Natural killer cell treated with Interleukin-12 subunit alpha and Interleukin-12 subunit beta and Interleukin-15 and Interleukin-18, amount 100 ng/mL, for 72 hours (primary cell): ENCODE measurements at places on chromosomes 16 and 17.
A peak's percentile ranks its signal among the peaks of the same experiment; 100 is the strongest.

- no peak for DNase-seq
- peaks cover 6% of the 10 kb centered on the region for H3K36me3 ChIP-seq
- peaks cover 13% of the 10 kb centered on the region for H3K4me1 ChIP-seq
- peak overlapping the region; percentile 13 for H3K27ac ChIP-seq
- no peak overlapping the region for H3K4me3 ChIP-seq
These were observed 30.8 kb downstream of the MAP3K3 start for GRCh38 chr17:63653050-63653449.

DNA sequence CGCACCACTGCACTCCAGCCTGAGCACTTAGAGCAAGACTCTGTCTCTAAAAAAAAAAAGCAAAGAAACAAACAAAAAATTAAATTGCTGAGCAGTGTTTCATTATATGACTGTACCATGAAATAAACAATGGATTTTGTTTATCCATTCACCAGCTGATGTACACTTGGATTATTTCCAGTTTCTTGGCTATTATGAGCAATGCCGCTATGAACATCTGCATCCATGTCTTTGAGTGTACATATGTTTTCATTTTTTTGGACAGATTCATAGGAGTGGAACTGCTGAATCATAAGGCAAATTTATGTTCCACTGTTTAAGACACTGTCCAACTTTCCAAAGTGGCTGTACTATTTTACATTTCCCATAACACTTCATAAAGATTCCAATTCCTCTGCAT is 8.0 kb downstream of the RNF157 start:
- H3K27me3 ChIP-seq, result peaks cover 3% of the 10 kb centered on the region
- H3K36me3 ChIP-seq, result peaks cover 20% of the 10 kb centered on the region
- DNase-seq, result no peak

DNA sequence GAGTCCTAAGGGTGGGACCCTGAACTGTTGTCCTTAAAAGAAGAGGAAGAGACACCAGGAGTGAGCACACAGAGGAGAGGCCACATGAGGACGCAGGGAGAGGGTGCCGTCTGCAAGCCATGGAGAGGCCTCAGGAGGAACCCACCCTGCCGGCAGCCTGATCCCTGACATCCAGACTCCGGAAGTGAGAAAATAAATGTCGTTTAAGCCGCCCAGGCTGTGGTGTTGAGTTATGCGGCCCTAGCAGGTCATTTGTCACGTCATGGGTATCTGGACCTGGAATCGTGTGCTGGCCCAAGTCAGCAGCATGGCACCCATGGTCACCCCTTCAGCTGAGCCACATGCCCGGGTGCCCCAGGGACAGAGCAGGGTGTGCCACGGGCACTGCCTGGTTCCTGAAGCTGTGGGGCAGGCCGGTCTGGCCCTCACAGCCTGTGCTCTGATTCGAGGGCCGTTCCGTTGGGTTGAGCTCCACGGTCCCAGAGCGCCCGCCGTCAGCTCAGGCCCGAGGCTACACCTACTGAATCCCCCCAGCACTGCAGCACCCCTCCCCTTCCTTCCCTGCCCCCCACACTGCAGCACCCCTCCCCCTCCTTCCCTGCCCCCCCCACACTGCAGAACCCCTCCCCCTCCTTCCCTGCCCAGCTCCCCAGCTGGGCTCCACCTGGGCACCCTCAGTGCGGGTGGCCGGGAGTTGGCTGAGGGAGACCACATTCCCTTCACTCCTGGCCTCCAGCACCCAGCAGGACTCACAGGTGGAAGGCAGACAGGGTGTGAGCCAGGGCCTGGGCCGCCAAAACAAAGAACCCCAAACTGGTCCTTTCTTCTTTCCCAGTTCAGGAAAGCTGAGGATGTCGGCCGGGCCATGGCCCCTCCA is 2.7 kb upstream of the CCDC57 start:
- peak overlapping the region; percentile 68 for H3K4me3 ChIP-seq
- no peaks in the 10 kb centered on the region for H3K27me3 ChIP-seq
- no peak for DNase-seq
- H3K36me3 ChIP-seq, result no peaks in the 10 kb centered on the region
- peak overlapping the region; percentile 93 for H3K27ac ChIP-seq
- H3K4me1 ChIP-seq, result peaks cover 40% of the 10 kb centered on the region

GRCh38 chr17:80969674-80970043 is 22.0 kb upstream of the CHMP6 start:
- no peak for DNase-seq
- H3K4me3 ChIP-seq, result no peak overlapping the region

GRCh38 chr17:82601447-82602000 is 46.7 kb downstream of the WDR45B start:
- peaks cover 15% of the 10 kb centered on the region for H3K4me1 ChIP-seq
- H3K4me3 ChIP-seq, result no peak overlapping the region
- H3K27me3 ChIP-seq, result no peaks in the 10 kb centered on the region

GRCh38 chr16:2498531-2499253 is 15.1 kb upstream of the ATP6V0C start:
- no peaks in the 10 kb centered on the region for H3K27me3 ChIP-seq
- DNase-seq, result no peak
- no peaks in the 10 kb centered on the region for H3K4me1 ChIP-seq
- no peak overlapping the region for H3K4me3 ChIP-seq

- H3K27me3 ChIP-seq, result no peaks in the 10 kb centered on the region
- no peaks in the 10 kb centered on the region for H3K4me1 ChIP-seq
- DNase-seq, result no peak
- H3K27ac ChIP-seq, result no peak overlapping the region
These were observed 227.2 kb upstream of the MON1B start for GRCh38 chr16:76963614-76964315.

DNA sequence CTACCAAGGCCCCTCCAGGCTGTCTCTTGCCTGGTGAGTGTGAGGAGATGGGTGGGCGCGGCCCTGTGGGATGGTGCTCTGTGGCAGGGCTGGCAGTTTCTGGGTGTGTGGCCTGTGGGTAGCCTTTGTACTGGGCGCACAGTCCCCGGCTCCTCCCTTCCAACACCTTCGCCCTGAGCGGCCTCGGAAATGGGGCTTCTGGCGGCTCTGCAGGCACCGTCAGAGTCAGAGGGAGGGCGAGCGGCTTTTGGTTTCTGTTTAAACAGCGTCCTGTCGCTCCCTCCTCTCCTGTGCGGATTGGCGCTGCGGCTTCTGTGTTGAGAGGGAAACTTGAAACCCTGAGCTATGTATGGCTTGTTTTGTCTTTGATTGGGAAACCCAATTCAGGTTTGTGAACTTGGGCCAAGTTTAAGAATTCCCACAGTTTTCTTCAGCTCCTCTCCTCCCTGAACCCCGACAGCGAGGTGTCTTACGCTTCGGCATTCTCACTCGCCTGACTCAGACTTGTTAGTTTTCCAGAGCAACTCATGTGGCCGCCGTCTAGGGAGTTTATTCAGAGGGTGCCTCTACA is 8.3 kb upstream of the ZNF750 start:
- H3K4me1 ChIP-seq, result peaks cover 17% of the 10 kb centered on the region
- peaks cover 10% of the 10 kb centered on the region for H3K36me3 ChIP-seq
- peak overlapping the region; percentile 50 for H3K27ac ChIP-seq

GRCh38 chr16:79602628-79603014 is 2.1 kb upstream of the MAF start:
- peaks cover 6% of the 10 kb centered on the region for H3K36me3 ChIP-seq
- peak overlapping the region; percentile 94 for H3K4me3 ChIP-seq
- peaks cover 34% of the 10 kb centered on the region for H3K4me1 ChIP-seq
- peaks cover 8% of the 10 kb centered on the region for H3K27me3 ChIP-seq
- peak overlapping the region; percentile 79 for H3K27ac ChIP-seq

GRCh38 chr17:77363821-77364361 is 223.1 kb downstream of the SEC14L1 start:
- no peak overlapping the region for H3K27ac ChIP-seq
- H3K36me3 ChIP-seq, result no peaks in the 10 kb centered on the region
- peaks cover 14% of the 10 kb centered on the region for H3K4me1 ChIP-seq
- H3K27me3 ChIP-seq, result no peaks in the 10 kb centered on the region

DNA sequence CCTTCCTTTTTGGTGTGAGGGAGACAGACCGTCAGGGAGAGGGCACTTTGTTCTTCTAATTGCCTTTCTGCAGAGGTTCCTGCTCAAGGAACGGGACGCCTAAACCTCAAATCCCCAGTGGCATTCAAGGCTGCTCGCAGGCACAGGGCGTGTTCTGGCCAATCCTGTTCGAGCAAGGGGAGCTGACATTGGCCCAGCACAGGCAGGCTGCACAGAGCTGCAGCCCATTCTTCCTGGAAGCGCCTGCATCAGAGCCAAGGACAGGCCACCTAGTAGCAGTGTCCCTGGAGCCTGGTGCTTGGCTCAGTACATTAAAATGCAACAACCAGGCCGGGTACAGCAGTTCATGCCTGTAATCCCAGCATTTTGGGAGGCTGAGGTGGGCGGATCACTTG is 72.2 kb upstream of the CREBBP start:
- H3K36me3 ChIP-seq, result no peaks in the 10 kb centered on the region
- H3K4me3 ChIP-seq, result no peak overlapping the region
- no peak overlapping the region for H3K27ac ChIP-seq

DNA sequence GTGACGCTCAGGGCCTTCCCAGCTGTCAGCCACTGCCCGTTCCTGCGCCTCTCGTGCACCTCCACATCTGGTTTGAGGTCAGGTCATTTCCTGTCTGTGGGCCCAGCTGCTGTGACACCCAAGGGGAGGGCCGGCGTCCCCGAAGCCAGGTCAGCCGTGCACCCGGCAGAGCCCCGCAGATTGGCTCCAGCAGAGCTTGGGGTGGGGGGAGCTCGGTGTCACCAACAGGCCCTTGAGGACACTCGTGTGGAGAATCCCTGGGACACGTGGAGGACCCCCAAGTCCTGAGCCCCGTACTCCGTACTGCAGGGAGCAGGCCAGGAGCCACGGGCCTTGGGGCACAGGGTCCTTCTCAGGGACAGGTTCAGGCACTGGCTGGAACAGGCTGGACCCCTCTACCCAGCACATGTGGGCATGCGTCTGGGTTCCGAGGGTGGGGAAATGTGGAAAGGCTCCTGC is 4.8 kb downstream of the SPATA2L start:
- H3K36me3 ChIP-seq, result no peaks in the 10 kb centered on the region
- no peaks in the 10 kb centered on the region for H3K4me1 ChIP-seq
- no peak overlapping the region for H3K4me3 ChIP-seq
- no peak overlapping the region for H3K27ac ChIP-seq

- H3K27ac ChIP-seq, result peak overlapping the region; percentile 97
- peaks cover 6% of the 10 kb centered on the region for H3K36me3 ChIP-seq
- H3K27me3 ChIP-seq, result no peaks in the 10 kb centered on the region
- peak overlapping the region; percentile 97 for H3K4me3 ChIP-seq
- DNase-seq, result peak; percentile 78
These were observed 792 bp downstream of the PPP1R9B start for GRCh38 chr17:50149417-50150353.

- no peak overlapping the region for H3K27ac ChIP-seq
- no peaks in the 10 kb centered on the region for H3K4me1 ChIP-seq
- DNase-seq, result no peak
These were observed 16.0 kb downstream of the RSL1D1 start for GRCh38 chr16:11835309-11835708.

GRCh38 chr17:8290043-8290442 is 1.6 kb downstream of the RANGRF start:
- peak overlapping the region; percentile 96 for H3K4me3 ChIP-seq
- H3K4me1 ChIP-seq, result peaks cover 36% of the 10 kb centered on the region
- peak overlapping the region; percentile 34 for H3K27ac ChIP-seq
- DNase-seq, result no peak
- H3K27me3 ChIP-seq, result no peaks in the 10 kb centered on the region
- H3K36me3 ChIP-seq, result no peaks in the 10 kb centered on the region

- H3K27ac ChIP-seq, result no peak overlapping the region
- no peaks in the 10 kb centered on the region for H3K27me3 ChIP-seq
- peaks cover 57% of the 10 kb centered on the region for H3K4me1 ChIP-seq
- H3K4me3 ChIP-seq, result no peak overlapping the region
- H3K36me3 ChIP-seq, result peaks cover 24% of the 10 kb centered on the region
These were observed 242.6 kb downstream of the XYLT1 start for GRCh38 chr16:17228048-17228707.

GRCh38 chr16:19850131-19850817 is 34.4 kb downstream of the GPRC5B start:
- no peaks in the 10 kb centered on the region for H3K36me3 ChIP-seq
- no peak overlapping the region for H3K4me3 ChIP-seq
- no peaks in the 10 kb centered on the region for H3K4me1 ChIP-seq
- DNase-seq, result no peak
- no peak overlapping the region for H3K27ac ChIP-seq

GRCh38 chr16:27040732-27041131 is 26.0 kb upstream of the C16orf82 start:
- H3K4me1 ChIP-seq, result no peaks in the 10 kb centered on the region
- no peaks in the 10 kb centered on the region for H3K36me3 ChIP-seq
- H3K4me3 ChIP-seq, result no peak overlapping the region
- peaks cover 17% of the 10 kb centered on the region for H3K27me3 ChIP-seq
- H3K27ac ChIP-seq, result no peak overlapping the region
- DNase-seq, result no peak

- H3K4me3 ChIP-seq, result no peak overlapping the region
- peaks cover 2% of the 10 kb centered on the region for H3K27me3 ChIP-seq
- no peak overlapping the region for H3K27ac ChIP-seq
- no peaks in the 10 kb centered on the region for H3K4me1 ChIP-seq
- DNase-seq, result no peak
- H3K36me3 ChIP-seq, result no peaks in the 10 kb centered on the region
These were observed 166.8 kb downstream of the GRIN2A start for GRCh38 chr16:10015397-10015796.

DNA sequence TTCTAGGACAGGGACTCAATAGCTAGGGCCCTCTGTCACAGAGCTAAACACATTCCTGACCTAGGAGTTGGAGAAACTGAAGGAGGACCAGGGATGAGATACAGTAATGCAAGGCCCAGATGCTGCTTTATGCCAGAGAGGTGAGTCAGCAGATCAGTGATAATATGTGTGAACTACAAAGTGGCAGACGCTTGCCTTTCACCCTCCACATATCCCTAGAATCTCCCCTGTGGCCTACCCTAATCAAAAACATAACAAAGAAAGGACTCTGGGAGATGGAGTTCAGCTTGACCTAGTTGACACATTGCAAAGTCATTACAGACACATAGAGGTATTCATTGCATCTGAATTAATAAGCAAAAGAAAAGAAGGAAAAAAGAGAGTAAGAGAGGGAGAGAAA is 417.6 kb upstream of the DYNLRB2 start:
- H3K27me3 ChIP-seq, result peaks cover 33% of the 10 kb centered on the region
- H3K4me1 ChIP-seq, result no peaks in the 10 kb centered on the region
- no peaks in the 10 kb centered on the region for H3K36me3 ChIP-seq
- no peak overlapping the region for H3K27ac ChIP-seq
- H3K4me3 ChIP-seq, result no peak overlapping the region

DNA sequence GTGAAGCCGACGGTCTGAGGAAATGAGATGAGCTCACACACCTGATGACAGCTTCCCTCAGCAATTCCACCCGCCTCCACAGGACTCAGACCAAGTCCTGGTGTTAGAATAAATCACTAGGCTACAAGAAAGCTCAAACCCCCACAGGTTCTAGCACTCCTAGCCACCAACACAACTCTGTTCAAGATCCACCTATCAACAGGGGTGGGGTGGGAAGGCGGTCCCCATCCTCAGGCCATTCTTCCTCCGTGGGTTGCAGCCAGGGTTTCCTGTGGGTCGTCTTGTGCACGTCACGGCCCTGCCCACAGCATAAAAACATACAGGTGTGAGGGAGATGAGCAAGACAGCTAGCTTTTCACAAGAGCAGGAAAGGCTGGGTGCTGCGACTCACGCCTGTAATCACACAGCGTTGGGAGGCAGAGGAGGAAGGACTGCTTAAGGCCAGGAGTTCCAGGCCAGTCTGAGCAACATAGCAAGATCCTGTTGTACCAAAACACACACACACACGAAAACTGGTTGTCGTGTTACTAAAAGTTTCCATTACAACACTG is 81.1 kb downstream of the ANKRD11 start:
- no peak for DNase-seq
- H3K4me3 ChIP-seq, result peak overlapping the region; percentile 55
- no peaks in the 10 kb centered on the region for H3K36me3 ChIP-seq
- H3K4me1 ChIP-seq, result peaks cover 66% of the 10 kb centered on the region
- H3K27me3 ChIP-seq, result no peaks in the 10 kb centered on the region
- peak overlapping the region; percentile 80 for H3K27ac ChIP-seq

GRCh38 chr16:83747936-83748335 is 59.8 kb upstream of the HSBP1 start:
- H3K4me1 ChIP-seq, result no peaks in the 10 kb centered on the region
- H3K4me3 ChIP-seq, result no peak overlapping the region
- H3K36me3 ChIP-seq, result no peaks in the 10 kb centered on the region
- H3K27me3 ChIP-seq, result peaks cover 27% of the 10 kb centered on the region
- DNase-seq, result no peak
